ENCODE measurements at places on chromosomes 5 and 9.

DNA sequence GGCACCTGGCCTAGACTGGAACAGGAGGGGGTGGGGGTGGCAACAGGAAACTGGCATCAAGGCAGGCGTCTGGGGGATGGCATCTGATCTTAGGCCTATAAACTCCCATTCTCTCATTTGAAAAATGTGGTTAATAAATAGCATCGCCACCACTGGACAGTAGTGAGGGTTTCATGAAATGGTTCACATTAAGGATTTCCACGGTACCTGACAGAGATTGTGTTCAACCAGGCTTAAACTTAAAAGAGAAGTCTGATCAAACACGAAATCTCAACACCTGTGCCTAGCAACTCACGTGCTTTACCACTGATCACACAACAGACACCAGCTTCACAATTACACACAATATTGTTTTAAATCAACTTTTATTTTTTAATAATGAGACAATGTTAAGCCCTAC, 3.0 kb downstream of the DENND1A start:
- no peak for DNase-seq

GRCh38 chr9:33129886-33130881, 37.0 kb downstream of the B4GALT1 start:
- no peak for DNase-seq

DNA sequence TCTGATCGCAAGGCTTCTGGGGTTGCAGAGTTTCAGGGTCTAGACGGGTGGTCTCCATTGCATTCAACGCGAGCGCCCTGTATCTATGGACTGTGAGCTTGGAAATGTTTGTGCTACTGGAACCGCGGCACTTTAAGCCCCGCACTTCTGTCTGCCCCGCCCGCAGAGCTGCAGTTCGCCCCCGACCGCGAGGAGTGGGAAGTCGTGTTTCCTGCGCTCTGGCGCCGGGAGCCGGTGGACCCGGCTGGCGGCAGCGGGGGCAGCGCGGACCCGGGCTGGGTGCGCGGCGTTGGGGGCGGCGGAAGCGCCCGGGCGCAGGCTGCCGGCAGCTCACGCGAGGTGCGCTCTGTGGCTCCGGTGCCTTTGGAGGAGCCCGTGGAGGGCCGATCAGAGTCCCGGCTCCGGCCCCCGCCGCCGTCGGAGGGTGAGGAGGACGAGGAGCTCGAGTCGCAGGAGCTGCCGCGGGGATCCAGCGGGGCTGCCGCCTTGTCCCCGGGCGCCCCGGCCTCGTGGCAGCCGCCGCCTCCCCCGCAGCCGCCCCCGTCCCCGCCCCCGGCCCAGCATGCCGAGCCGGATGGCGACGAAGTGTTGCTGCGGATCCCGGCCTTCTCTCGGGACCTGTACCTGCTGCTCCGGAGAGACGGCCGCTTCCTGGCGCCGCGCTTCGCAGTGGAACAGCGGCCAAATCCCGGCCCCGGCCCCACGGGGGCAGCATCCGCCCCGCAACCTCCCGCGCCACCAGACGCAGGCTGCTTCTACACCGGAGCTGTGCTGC, 1.0 kb downstream of the ADAMTS19 start:
- DNase-seq: no peak

GRCh38 chr5:142821733-142822487, 51.7 kb downstream of the ARHGAP26 start:
- no peak for DNase-seq

GRCh38 chr5:157624144-157624543, 28.1 kb downstream of the SOX30 start:
- no peak for DNase-seq

- DNase-seq: no peak
Observed at GRCh38 chr5:137649228-137649935, 86.5 kb downstream of the KLHL3 start.

GRCh38 chr5:10635257-10635866, 71.5 kb downstream of the ANKRD33B start:
- DNase-seq: peak; percentile 62

DNA sequence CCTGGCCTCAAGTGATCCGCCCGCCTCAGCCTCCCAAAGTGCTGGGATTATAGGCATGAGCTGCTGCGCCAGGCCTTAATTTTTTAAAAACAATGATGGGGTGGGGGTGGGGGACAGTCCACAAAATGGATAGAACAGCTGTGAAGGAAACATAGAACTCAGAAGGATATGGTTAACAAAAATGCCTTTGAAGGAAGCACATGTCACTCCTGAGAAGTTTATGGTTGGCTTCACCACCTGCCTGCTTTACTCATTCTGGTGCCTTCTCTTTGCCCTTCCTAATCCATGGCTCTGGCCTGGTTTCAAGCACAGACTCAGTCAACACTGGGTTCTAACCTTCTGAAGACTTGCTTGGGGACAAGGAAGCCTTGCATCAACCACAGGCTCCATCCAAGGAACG, 10.3 kb downstream of the BAG1 start:
- no peak for DNase-seq

DNA sequence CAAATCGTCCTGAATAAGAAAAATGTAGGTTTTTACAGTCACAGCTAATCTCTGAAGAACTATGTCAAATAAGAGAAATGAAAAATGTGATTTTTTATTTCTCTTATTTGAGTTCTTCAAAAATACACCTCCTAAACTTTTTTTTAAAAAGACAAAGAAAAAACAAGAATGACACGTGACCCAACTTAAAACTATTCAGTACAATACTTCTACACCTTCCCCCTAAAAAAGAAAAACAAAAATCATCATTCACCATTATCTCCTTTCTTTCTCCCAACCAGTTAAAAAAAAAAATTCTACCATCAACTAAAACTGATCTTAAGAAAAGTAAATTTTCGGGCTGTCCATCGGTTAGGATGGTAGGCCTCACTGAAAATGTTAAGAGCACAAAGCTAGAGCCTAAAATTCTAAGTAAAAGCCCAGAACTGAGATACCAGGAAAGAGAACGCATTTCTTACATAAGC, 2.1 kb downstream of the RNF145 start:
- DNase-seq: no peak

DNA sequence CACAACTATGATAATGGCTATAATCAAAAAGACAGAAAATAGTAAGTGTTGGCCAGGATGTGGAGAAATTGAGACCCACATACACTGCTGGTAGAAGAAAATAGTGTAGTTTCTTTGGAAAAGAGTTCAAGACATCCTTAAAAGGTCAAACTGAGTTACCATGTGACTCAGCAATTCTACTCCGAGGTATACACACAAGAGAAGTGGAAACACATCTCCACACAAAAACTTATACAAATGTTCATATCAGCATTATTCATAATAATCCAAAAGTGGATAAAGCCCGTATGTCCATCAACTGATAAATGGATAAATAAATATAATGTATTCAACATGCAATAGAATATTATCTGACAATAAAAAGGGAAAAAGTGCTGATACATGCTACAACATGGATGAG, 532.2 kb downstream of the NR2F1-AS1 start:
- no peak for DNase-seq

DNA sequence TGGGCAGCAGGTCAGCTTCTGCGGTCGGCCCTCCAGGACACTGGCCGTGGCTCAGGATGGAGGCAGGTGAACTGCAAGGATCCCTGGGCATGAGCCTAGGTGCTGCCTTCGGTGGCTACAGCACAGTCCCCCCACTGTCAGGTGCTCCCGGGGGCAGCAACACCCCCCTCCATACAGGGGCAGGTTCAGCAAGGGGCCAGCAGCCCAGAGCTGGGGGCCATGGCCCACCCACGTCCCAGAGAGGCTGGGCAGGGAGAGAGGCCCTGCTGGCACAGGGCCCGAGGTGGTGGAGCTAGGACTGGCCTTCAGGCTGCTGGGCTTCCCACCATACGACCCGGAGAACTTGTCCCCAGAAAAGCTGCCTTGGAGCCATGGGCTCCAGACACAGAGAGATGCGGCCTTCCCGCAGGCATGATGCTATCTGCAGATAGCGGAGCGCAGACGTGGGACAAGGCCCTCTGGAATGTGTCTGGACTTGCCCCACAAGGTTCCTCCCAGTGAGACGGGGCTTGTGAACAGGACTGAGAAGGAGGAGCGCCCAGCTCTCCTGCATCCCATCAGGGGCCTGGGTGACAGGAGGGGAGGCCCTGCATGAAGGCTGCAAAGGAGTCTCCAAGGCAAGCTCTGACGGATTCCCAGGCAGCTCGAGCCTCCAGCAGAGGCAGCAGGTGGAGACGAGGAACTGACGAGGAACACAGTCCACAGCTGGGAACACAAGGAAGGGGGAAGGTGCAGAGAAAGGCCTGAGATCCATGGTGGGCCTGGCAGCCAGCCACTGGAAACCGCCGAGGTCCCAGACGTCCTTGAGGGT, 111.1 kb downstream of the VAV2 start:
- DNase-seq: no peak

DNA sequence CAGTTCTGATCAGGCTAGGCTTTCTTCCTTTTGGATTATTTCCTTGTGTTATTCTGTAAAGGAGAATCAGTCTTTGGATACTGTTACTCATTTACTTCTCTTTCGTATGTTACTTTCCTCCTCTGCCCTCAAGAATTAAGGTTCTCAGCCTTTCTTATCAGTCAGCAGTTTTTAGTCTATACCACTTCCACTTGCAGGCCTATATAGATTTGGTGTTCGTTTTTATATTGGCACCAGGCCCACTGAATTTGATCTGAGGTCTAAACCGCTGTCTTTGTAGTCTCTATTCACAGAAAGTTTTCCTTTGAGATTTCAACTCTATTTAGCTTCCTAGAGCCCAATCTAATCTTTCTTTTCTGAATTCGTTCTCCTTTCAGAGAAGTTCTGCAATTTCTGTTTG, 62.8 kb downstream of the ERBIN start:
- DNase-seq: no peak

GRCh38 chr9:88312045-88312444, 76.2 kb upstream of the SPIN1 start:
- DNase-seq: no peak

- DNase-seq: no peak
Observed at GRCh38 chr9:5611321-5612184, 17.4 kb upstream of the RIC1 start.

- no peak for DNase-seq
Observed at GRCh38 chr5:78758169-78758839, 109.7 kb upstream of the LHFPL2 start.

DNA sequence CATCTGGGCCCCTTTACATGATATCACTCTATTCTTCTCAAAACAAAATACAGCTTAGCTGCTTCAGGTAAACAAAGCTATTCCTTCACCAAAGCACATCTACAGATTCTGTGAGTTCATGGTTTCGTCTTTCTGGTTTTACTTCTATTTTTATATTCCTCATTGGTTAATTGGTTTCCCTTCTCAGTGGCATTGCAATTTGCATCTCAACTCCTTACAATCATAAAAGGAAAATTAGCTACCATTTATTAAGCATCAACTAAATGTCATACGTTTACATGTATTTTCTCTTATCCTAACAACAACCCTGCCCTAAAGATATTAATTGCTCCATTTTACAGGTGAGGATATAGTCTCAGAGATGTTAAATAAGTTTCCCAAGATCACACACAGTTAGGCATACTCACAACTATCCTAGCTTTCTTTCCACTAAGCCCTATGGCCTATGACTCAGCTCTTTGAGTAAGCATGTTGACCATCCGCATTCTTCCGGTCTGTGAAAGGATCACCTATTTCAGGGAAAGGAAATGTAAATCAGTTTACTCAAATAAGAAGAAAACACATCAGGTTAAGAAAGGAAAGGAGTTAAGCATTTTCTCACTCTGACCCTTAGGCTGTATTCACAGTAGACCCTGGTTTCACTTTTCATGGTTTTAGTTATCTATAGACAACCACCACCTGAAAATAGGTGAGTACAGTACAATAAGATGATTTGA, 146.1 kb downstream of the CAAP1 start:
- no peak for DNase-seq

DNA sequence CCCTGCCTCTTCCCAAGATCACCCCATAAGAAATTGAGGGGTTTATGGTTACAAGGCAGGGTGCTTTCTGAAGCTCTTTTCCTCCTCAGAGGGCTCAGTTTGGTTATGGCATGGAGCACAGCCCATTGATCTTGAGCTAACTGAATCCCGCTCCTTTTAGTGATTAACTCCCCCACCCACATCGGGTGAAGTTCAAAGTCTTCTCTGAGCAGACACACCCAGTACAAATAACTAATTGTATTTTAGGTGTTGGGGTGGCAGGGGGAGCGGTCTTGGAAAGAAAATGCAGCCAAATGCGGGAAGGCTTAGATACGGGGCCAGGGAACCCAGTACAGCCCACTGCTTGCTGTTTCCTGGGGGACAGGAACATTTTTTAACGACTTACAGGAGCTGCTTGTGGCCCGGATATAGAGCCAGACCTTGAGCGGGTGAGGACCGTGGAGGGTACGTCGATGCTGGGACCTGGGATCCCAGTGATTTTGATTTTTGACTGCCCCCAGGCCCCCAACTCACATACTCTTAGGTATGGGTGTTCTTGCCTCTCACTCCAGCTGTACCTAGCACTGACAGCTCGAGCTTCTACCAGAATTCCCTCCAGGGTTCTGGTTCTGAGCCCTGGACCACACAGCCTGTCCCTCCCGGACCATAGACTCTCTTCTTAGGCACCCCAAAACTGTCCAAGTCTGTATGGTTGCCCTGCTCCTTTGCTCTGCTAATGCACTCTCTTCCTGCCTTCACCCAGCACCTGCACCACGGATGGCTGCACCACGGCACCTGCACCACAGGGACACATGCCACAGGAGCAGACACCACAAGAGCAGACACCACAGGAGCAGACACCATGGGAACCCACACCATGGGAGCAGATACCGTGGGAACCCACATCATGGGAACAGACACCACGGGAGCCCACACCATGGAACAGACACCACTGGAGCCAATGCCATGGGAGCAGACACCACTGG, 18.3 kb upstream of the RXRA start:
- no peak for DNase-seq

DNA sequence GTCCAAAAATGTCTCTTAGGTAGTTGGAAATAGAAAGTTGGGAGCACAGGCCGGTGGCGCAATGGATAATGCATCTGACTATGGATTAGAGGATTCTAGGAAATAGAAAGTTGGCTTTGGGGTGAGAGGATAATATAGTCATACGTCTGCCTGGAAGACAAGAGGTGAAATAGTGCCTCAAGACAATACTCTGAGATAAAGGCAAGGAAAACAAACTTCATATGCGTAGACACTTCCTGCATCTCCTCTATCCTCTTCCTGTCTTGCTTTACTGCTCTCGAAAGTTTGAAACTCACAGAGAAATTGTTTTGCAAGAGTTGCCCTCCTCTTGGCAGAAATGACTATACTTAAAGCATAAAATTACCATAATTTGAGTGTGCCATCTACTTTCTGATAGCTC, 153.2 kb upstream of the FBXL7 start:
- no peak for DNase-seq

Data from activated T-helper 9 cell treated with anti-CD3 and anti-CD28 coated beads, Interleukin-2, amount 50 U/mL, for 16 hours (primary cell).